Stimulated activated CD4-positive, alpha-beta T cell treated with anti-CD3 and anti-CD28 coated beads, Interleukin-15, amount 100 ng/mL, for 24 hours (primary cell): ENCODE measurements at places on chromosomes 7 and 10.
A peak's percentile ranks its signal among the peaks of the same experiment; 100 is the strongest.

GRCh38 chr7:155108144-155108901 is 38.2 kb downstream of the HTR5A start:
- DNase-seq: no peak

DNA sequence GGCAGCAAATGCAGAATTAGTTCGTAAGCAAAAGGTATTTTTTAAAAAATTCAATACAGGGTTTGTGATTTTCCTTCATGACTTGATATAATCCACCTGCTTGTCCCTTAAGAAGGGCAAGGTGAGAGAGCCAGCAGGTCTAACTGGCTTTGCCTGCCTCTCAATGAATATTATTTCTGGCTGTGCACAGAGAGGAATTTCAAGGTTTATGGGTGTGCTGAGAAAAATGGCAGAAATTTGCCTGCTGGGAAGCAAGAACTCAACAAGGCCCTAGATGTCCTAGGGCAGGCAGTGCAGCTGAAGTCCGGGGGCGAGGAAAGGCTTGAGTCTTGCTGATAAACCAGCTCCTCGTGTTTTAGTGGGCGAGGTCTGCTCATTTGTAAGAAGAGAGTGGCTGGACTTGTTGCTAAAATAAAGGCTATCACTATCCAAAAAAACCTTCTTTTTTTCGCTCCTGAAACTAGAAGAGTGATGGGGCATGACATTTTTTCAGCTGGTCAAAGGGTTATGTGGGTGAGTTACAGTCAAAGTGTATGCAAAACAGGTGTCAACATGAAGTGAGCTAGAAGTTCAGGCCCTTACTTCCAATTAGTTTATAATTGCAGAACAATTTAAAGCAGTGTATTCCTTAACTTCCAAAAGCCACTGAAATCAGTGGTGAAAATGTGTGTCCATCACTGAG is 385.8 kb upstream of the KLF6 start:
- no peak for DNase-seq

GRCh38 chr10:119103903-119104653 is at the start of gene DENND10:
Gene DENND10, plus strand, starts transcription at chr10:119104113. Its CDS starts 30 bp downstream, at chr10:119104143.
- DNase-seq: peak; percentile 80

GRCh38 chr10:116216676-116217075 is 56.3 kb downstream of the GFRA1 start:
- DNase-seq: no peak

DNA sequence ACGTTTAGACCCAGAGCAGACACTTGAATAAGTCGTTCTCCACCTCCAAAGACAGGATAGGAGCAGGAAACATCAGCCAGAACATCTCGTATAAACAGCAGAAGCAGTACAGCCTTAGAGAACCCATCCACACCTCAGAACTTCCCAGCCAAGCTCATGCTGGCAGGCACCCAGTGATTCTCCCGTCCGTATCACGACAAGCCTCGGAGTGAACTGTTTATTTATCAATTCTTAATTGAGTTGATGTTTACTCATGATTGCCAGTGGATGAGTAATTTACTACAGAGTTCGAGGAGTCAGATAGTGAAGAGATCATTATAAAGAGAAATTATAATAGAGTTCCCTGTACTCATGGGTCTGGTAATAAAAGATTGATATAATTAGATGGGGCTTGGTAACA is 811.5 kb downstream of the LRMDA start:
- DNase-seq: no peak

GRCh38 chr10:96673318-96674099 is 46.8 kb downstream of the PIK3AP1 start:
- DNase-seq: no peak

- DNase-seq: no peak
Measured at GRCh38 chr7:38330861-38331621, 57.6 kb upstream of the TARP start.

DNA sequence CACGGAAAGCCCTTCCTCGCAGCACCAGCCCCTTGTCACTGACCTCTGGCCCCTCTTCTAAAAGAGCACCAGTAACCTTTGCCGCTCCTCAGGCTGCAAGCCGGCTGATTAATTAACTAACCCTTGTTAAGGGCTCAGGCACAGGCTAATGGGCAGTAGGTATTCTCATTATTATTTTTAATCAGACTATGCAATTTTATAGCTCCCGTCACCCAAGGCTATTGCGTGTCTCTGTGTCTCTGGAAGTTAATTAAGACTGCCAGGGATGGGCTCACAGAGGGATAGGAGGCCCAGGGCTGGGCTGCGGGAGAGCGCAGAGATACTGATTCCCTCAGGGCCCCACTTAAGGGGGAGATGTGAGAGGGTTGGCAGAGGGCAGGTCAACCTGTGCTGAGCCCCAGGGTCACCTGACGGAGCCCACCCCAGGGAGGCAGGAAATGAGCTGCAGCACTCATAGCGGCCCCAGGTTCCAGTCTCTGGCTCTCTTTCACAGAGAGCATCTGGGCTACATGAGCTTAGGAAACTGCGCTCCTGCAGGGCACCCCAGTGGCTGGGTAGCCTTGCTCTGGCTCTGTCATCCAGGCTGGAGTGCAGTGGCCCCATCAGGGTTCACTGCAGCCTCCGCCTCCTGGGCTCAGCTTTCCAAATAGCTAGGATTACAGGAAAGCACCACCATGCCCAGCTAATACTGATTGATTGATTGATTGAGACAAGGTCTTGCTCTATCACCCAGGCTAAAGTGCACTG is 92.2 kb upstream of the LRRC4 start:
- DNase-seq: no peak

- no peak for DNase-seq
Measured at GRCh38 chr7:83519240-83519639, 129.7 kb downstream of the SEMA3E start.

- no peak for DNase-seq
Measured at GRCh38 chr10:85926986-85927385, 439.6 kb downstream of the GRID1 start.

GRCh38 chr7:43302211-43302711 is 189.8 kb downstream of the HECW1 start:
- peak; percentile 50 for DNase-seq

- DNase-seq: no peak
Measured at GRCh38 chr7:44497155-44498027, 6.9 kb upstream of the NUDCD3 start.

GRCh38 chr10:30386801-30387588 is 37.9 kb upstream of the MTPAP start:
- DNase-seq: no peak

DNA sequence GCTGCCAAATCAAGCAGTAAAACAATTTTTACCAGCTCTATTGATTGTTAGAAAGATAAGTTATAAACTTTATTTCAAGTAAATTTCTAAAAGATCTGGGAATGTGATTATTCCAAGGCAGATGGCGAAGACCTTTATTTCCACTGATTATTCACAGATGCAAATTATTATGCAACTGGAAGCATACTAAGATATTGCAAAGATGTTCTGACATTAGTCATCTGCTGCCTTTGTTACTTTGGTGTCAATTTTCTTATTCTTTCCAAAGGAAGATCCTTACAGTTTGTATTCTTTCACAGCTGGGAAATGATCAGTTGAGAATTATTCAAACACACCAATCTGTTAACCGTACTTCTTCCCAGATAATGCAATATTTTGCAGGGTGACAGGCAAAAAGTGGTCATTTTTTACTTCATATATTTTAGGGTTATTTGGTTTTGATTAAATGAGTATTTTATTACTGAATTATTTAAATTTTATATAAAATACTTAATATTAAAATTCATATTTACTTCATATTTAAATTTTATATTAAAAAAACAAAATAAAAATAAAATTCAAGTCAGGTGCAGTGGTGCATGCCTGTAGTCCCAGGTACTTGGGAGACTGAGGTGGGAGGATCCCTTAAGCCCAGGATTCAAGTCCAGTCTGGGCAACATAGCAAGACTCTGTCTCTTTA is 171.3 kb downstream of the FZD1 start:
- no peak for DNase-seq

- no peak for DNase-seq
Measured at GRCh38 chr10:21521751-21522533, 3.5 kb downstream of the SKIDA1 start.

DNA sequence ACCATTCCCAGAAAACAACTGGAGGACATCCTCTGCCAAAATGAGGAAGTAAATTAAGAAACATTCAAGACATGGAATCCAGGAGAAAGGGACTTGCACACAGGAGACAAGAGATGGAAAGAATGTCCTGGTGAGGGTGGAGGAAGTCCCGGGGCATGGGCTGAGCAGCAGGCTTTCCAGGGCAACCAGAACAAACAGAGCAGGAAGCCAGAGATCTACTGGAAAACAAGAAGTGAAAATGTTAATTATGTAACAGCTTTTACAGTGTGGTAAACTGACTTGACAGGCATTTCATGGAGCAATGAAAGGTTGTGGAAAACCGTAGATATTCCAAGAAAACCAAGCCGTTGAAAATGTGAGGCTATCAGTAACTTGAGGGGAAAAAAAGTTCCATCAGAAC is 55.2 kb upstream of the ZNF746 start:
- DNase-seq: no peak

- DNase-seq: no peak
Measured at GRCh38 chr7:71511361-71511807, 379.4 kb downstream of the GALNT17 start.

GRCh38 chr10:11959966-11960365 is 82.6 kb downstream of the UPF2 start:
- DNase-seq: no peak

DNA sequence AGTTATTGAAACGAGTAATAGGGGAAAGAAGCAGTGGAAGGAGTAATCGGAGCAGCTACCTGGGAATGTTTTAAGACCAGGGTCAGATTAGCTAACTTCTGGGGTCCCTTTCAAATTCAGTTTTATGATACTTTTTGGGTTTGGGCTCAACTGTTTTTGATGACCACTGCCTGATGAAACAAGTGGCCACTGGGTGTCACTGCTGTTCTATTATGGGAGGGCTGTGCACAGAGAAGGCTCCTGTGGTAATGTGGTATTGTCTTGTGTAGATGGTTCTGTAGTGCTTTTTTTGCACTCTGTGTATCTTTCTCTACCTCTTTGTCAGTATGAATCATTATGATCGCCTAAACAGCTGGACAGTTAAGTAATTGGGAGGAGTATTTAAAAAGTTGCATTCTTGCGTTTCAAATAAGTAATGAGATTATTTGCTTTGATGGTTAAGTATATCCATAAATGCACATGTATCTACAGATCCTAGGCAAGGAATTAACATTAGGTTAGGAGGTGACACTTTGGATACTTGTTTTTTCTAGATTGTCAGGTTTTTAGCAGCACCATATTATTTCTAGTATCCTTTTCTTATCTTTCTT is 128.4 kb downstream of the ABCA13 start:
- DNase-seq: peak; percentile 66

DNA sequence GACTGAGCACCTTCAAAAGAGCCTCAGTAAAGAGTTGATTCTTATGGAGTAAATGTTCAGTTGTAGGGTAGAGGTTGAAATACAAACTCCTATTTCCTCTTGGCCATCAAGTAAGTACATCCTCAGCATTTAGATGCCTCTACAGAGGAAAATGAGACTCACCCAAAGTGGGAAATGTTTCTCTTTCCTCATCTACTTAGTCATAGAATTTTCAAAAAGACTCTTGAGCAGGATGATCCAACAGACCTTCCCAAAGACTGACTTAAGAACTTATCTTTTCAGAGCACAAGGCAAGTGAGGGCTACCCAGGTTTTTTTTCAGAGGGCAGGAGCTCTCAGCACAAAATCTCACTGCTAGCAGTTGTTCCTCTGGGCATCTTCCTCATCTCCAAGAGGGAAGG is 449.1 kb downstream of the KCNMA1 start:
- no peak for DNase-seq

DNA sequence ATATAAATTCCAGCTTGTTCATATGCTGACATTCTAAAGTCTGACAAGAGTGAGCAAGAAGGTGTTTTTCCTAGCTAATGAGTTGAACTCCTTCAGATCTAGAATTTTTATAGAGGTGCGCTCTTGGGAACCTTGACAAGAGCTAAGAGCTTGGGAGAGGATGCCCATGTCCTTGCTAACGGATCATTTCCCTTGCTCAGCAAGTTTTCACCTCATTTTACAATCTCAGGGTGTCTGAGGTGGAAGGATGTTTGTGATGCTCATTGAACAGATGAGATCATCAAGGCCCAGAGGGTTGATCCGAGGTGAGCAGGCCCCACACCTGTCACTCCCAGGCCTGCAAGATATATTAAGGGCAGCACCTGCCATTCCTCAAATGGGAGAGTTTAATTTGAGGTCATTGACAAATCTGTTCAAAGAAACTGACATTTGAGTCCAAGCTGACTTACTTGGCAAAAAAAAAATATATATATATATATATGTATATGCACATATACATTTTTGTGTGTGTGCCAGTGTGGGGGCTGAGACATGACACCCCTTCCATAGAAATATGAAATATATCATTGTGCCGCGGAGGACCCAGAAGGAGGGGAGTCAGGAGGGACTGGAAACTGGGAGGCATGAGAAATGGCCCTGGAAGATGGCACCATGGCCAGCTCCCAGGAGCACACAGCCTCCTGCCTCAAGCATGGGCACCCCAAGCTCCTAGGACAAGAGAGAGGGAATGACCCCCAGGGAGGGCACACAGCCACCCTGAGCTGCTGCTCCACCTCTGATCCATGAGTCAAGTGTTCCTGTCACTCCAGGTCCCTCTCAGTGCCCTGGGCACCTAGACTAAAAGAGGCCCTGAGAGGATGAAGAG is 17.3 kb upstream of the TMEM72 start:
- no peak for DNase-seq

- DNase-seq: no peak
Measured at GRCh38 chr10:8211631-8212030, 157.1 kb downstream of the GATA3 start.

DNA sequence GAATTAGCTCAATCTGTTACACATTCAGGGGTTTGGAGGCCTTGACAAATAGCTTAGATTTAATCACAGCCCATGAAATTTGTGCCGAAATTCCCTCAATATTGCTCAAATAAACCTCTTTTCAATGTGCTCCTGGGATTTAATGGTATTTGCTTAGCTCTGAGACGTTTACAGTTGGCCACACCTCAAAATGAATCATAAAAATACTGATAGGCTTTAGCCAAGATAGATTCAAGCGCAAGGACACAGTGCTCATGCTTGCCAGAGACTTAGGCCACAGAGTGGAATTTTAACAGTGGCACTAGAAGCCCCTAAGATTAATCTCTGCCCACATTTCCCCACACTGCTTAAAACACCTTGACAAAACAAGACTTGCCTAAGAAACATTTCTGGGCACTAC is 2.3 kb upstream of the SEMA3C start:
- DNase-seq: no peak

DNA sequence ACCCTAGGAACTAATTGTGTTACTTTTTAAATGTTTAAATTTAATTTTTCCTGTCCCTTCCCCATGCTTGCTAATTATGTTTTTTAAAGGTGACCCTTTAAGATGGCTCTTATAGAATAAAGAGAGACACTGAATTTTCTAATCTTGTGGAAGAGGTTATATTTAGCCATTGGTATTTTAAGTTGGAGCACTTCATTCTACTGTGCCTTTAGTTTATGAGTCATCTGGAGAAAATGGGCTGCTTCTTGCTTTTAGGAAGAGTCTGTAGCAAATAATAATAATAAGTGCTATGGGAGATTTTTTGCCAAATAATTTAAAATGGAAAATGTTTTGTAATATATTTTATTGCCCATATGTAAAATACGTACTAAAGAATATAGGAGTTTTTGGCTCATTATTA is 139.7 kb downstream of the ADK start:
- DNase-seq: no peak
